ENCODE measurements at places on chromosomes 12 and 14.

DNA sequence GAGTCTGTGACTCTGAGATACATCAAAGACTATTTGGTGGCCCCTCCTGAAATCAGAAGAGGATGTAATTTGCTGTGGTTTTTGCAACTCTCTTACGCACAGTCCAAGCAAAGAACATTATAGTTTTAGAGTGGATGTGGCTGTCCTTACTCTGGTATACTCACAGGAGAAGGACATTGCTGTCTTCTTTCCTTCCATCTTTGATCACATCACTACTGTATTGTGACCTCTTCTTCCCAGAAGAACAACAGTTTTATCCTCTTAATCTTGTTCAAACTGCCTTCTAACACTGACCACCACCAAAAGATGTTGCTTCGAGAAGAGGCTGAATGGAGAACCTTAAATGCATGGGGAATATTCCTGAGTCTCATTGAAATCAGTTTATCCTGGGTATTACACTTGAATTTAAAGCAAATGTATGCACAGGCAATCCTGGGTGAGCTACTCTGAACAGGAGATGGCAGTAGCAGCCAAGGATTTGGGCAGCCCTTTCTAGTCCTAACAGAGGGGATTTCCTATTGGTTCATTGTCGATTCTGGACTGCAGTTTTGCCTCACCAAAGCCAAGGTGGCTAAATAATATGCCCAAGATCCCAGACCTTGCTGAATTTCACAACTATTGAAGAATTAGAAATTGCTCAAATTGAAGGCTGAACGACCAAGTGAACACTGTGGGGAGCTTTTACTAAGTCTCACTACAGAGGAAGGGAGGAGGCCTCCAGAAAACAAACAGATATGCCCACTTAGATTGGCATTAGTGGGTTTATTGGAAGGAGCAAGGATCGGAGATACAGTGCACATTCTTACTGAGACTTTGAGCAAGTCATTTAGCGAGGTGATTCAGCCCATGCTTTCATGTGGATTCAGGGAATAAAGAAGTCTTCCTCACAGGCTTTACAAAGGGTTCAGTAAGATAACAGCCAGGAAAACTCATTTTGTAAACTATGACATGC is 282.8 kb downstream of the PAWR start:
- peak; percentile 92 for DNase-seq

- no peak for DNase-seq
Measured at GRCh38 chr14:33455654-33456345, 495.1 kb downstream of the EGLN3 start.

DNA sequence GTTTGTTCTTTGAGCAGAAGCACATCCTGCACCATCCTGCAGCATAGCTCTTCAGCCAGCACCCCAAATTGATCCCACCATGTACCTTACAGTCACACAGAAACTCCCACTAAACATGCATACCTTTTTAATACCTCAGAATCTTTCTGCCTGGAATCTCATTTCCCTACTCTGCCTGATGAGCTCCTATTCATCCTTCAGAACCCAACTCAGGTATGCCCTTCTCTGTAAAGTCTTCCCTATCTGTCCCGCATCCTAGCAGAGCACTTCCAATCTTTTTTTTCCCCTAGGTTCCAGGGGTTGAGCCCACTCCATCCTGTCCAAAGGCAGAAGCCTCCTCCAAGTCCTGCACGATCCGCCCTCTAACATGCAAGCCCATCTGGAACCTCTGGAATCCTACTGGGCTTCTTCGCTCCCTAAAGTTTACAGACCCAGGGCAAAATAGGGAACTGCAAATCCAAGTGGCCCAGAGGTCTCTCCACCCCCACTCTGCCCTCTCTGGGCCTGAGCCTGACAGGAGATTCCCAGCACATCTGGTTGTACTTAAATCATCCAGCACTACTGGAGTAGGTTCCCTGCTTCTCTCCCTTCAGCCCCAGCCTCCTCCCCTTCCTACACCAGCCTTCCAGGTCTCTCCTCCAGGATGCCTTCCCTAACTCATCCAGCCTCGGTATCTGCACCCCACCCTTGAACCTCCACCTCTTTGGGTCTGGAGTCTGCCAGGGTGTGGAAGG is 4.1 kb upstream of the FIGNL2 start:
- DNase-seq, result no peak

GRCh38 chr12:58703866-58704265 is 216.4 kb downstream of the LRIG3 start:
- no peak for DNase-seq

GRCh38 chr14:63178912-63179311 is 25.3 kb upstream of the RHOJ start:
- peak; percentile 73 for DNase-seq

GRCh38 chr12:20463913-20464524 is 95.7 kb downstream of the PDE3A start:
- peak; percentile 47 for DNase-seq

GRCh38 chr14:89491711-89492381 is 74.8 kb upstream of the FOXN3 start:
- peak; percentile 63 for DNase-seq

DNA sequence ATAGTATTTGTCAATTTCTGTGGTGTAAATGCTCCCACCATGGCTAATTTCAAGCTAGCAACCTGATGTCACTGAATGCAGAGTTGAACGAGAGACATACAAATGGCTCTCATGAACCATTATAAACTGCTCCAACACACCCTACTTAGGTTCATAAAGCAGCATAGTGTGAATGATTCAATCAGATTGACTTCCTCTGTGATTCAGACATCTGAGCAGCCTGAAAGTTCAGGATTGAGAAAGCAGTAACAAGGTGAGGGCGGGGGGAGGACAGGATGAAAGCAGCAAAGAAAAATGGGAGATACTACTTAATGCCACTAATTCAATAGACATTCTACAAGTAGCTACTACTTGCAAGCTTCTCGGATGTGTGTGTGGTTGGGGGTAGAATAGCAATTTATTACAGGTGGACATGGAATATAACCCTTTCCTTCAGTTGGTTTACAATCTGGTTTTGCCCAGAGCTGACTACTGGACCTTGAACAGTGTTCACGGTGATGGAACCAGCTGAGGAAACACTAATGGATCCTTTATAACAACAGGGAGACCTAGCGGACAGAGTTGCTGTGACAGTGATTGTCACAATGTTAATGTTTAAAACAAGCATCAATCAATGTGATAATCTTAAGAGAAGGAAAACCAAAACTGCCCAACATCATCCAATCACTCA is 52.5 kb upstream of the PELI2 start:
- DNase-seq, result no peak

- DNase-seq, result no peak
Measured at GRCh38 chr14:88348546-88348945, 25.5 kb upstream of the KCNK10 start.

- peak; percentile 14 for DNase-seq
Measured at GRCh38 chr12:124294780-124295341, at the start of gene RFLNA. RFLNA (plus strand) TSS chr12:124295093; CDS start chr12:124295430, 337 bp downstream.

GRCh38 chr14:103889313-103890051 is 38.8 kb upstream of the TDRD9 start:
- DNase-seq, result peak; percentile 8

DNA sequence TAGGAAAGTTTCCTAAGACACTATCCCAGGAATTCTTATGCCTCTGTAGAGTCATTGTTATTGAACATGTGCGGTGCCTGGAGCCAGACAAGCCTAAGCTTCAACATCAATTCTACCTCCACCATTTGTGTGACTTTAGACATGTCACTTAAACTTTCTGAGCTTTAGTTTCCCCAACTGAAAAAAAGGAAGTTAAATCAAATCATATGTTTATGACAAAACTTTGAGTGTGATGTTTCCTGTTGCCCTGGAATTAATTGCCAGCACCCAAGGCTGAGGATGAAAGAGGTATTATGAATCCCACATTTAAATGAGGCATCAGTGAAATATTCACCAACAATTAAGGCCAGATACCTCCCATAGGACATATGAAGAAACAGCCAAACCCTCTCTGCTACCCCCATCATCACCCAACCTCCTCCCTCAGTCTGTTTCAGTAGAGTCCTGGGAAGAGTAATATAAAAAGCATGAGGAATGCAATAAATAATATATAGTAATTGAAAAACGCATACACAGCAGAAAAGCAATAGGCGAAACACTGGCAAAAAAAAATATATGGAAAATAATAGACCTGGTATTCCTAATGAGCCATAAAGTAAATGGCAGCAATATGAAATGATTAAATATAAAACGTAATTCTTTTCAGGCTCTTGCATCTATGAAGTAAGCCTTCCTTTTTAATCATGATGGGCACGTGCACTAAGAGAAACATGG is 182.0 kb upstream of the DCN start:
- DNase-seq, result no peak

DNA sequence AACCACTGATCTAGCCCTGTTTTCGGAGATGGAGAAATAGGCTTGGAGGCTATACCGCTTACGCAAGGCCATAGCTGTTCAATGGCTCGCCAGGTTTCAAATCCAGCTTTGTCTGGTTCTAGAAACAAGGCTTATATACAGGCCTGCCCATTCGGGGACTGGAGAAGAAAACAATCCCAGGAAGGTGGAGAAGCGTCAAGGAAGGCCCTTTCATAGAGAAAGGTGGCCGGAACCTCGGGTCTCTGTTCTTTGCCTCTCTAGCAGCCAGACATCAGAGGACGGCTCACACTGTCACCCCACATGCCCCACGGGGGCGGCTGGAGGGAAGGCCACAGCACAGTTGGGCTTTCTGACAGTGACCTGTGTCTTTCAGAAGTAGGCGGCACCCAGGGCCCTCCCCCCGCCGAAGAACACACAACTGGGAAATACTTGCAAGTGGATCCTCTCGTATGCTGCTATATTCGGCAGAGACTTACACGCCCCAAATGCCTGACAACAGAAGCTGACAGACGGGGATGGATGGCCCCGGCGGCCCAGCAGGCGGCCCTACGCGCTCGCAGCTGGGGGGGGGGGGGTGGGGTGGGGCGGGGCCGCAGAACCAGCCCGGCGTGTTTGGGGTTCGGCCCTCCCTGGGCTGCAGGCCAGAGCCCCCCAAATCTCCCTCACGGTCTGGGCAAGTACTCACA is 4.5 kb upstream of the SETD1B start:
- DNase-seq, result peak; percentile 82

GRCh38 chr12:16972923-16973770 is 367.2 kb upstream of the LMO3 start:
- DNase-seq, result no peak

DNA sequence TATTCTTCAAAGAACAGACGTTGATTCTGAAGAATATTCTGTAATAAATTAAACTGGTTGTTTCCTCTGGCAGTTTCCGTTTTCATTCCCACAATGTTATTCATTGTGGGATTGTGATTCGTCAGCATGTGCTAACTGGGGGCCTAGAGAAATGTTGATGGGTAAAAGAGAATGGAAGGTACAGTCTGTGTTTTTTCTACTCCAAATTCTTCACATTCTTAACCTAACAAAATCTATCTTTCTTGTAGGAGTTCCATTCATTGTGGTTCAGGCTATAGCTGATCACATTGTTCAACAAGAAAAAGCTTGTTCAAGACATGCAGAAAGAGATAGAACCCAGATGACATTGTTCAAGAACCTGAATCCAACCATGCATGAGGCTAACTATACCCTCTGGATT is 5.9 kb downstream of the CD163 start:
- DNase-seq, result no peak

- DNase-seq, result no peak
Measured at GRCh38 chr12:91921555-91921954, 224.1 kb downstream of the BTG1 start.

DNA sequence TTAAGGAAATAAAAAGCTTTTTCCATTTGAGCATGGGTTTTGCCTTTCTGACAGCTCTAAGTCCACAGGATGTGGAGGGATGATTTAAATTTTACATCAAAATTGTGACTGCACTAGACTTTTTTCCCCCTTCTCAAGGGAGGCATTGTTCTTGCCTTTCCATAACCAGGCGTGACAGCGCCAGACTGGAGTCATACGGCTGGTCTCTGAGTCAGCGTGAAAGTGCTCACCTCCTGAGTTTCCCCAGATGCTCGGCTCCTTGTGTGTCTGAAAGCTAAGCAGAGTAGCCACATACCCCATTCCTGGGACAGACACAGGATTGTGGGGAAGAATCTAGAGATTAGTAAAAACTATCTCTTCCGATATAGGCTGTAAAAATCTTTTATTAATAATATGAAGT is 43.1 kb downstream of the SOX5 start:
- peak; percentile 55 for DNase-seq

- peak; percentile 42 for DNase-seq
Measured at GRCh38 chr12:66197495-66197921, 8.5 kb downstream of the IRAK3 start.

DNA sequence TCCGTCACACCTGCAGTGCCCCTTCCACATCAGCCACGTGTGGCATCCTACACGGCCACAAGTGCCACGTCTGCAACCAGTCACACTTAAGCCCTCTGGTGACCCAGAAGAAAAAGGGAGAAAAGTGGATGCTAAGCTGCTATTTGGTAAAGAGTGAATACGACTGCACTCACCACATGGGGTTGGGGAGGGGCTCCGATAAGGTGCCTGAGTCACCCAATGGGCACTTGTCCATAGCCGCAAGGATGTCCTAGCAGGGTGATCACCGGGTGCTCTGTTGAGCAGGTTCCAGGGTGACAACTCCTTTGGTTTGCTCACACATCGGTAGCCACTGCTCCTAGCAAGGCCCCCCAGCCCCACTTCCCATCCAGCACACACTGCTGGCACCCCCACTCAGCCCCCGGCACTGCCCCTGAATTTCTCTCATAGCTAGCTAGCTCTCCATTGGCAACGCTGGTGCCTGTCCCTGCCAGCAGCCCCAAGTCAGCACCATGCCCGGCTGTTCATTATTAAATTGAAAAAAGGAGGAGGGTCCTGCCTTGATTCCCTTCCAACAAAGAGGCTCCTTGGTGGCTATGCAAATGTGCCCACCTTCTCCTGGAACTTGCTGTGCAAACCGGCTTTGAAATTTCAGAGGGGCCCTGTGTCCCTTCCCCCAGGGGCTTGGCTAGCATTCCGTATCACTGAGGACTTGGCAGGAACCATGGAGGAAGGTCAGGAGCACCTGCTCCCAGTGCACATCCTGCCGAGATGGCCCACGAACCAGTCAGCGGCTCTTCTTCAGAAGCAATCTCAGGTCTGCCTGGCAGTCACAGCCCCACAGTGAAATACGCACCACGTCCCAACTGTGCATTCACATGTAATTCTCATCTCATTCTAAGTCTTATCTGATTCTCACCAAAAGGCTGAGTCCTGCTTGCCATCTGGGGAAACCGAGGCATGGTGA is 227.7 kb upstream of the DIO3 start:
- DNase-seq, result no peak

DNA sequence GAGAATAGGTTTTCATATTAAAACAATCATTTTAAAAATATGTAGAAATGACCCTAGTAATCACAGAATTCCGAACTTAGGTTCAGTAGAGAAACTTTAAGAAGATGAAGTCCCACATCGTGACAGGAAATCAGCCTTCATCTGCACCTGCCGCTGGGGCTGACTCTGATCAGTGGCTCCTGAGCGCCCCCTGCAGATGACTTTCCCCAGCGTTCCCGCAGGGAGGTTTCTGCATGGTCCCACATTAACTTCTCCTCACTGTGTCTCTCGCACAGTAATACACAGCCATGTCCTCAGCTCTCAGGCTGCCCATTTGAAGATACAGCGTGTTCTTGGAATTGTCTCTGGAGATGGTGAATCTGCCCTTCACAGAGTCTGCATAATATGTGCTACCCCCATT is 1131.1 kb downstream of the TMEM121 start:
- DNase-seq, result no peak

All from fibroblast of pulmonary artery (primary cell).